Stimulated activated CD8-positive, alpha-beta memory T cell treated with anti-CD3 and anti-CD28 coated beads, Interleukin-4, amount 100 ng/mL, for 1 hour (primary cell): ENCODE measurements at places on chromosomes 1 and 21.

- no peak for DNase-seq
These were observed 1222.1 kb upstream of the NCAM2 start for GRCh38 chr21:19776076-19776475.

GRCh38 chr1:30250338-30250983 is 472.9 kb downstream of the MATN1 start:
- DNase-seq, result no peak

DNA sequence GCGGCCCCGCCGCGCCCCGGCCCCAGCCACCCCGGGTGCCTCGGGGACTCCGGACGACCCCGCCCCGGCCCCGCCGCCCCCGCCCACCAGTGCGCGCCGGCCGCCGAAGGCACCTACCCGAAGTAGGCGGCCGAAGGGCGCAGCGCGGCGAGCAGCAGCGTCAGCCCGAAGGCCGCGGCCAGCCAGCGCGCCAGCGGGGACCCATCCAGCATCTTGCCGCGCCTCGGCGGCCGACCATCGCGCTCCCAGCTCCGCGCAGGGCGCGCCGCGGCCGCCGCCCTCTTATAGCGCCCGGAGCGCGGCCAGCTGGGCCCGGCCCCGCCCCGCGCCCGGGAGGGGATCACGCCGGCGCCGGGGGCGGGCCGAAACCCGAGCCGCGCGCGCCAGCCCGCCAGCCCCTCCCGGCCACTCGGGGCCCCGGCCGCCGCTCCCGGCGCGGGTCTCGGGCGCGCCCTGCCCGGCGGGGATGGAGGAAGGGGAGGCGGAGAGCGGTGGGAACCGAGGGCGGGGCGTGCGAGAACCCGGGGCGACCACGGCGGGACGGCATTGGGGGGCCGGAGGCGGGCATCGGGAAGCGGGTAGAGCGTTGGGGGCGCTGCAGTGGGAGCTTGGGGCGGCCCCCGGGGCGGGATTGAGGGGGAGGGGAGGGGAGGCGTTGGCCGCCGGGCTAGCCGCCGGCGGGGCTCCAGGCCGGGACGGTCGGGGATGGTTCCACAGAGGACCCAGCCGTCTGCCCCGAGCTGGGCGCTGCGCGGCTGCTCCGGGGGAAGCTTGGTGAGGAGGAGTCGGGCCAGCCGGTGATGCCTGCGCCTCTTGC is at the start of gene WNT9A:
Gene WNT9A (minus strand): TSS at position 257 of the 817 bp plus-strand sequence. CDS start 45 bp downstream, at position 212.
- no peak for DNase-seq

GRCh38 chr1:162560303-162561036 is 1.1 kb upstream of the UAP1 start:
- no peak for DNase-seq

- no peak for DNase-seq
These were observed 18.1 kb upstream of the ECE1 start for GRCh38 chr1:21308330-21308729.

DNA sequence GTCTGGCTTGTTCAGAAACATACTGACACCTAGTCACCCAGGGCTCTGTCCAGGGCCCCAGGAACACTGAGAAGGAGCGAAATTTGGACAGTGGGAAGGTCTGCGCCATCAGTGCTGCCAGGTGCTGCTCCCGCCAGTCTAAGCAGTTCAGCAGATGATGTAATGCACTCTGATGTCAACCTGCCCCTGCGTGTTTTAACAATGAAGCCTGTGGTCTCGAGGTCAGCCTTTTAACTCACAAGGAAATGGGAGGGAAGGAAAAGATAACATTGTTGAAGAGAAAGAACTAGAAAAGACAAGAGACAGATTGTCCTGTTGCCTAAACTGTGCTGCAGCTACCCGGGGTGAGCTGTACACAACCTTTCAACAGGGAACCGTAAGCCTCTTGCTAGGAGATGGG is 126.6 kb upstream of the IFFO2 start:
- DNase-seq, result no peak

- no peak for DNase-seq
These were observed 23.8 kb upstream of the KIF26B start for GRCh38 chr1:245131026-245131393.

DNA sequence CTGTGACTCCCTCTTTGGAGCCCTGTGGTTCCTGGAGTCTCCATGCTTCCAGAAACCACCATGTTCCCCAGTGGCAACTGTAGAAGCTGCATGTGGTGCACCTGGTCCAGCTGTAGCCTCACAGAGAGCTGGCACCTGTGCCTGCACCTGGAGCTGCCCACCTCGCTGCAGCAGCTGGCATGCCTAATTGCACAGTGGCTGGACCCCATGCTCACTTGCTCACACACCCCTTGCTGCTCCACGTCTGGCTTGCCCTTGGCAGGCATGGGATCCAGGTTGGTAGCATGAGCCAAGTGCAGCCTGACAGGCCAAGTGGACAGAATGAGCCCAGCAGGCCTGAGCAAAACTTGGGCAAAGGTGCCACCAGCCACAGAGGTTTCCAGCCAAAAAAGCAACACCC is 680.1 kb downstream of the MATN1 start:
- no peak for DNase-seq

GRCh38 chr1:117824616-117825015 is 104.8 kb downstream of the GDAP2 start:
- no peak for DNase-seq

DNA sequence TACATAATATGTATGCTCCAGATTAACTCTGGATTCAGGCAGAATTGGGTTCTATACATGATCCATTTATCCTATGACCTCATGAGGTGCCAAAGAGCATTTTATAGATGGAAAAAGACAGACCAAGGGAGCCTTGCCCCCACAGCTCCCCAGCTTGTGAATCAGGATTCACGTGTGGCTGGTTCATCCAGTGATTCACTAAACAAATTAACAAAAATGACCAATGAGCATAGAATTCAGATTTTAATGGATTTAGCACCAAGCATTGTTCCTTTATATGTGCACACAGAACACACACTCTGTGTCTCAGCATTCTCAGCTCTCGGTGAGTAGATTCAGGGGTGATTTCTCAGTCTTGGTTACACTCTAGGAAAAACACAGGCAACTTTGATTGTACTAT is 51.7 kb upstream of the BARHL2 start:
- no peak for DNase-seq

GRCh38 chr1:234660536-234661316 is 50.7 kb upstream of the IRF2BP2 start:
- DNase-seq, result no peak

DNA sequence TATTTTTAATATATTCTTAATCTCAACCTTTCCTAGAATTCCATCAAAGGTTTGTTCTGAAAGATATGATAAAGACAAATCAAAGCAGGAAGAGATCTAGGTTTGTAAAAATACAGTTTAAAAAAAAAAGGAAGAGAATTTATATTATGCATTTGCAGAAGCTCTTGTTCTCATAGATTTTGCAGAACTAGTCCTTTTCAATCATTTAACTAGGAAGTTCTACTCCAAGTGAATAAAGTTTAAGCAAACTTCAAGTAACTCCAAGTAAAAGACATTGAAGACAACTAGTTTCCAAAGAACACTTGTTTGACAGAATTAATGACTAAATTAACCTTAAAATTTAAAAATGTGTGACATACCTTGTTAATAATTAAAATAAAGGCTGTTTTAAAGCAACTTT is 55.9 kb downstream of the HNRNPR start:
- no peak for DNase-seq

GRCh38 chr1:41615316-41615715 is 130.8 kb upstream of the EDN2 start:
- DNase-seq, result no peak

GRCh38 chr1:112251766-112252506 is 144.1 kb upstream of the CTTNBP2NL start:
- DNase-seq, result no peak

- no peak for DNase-seq
These were observed 59.8 kb upstream of the KCNK2 start for GRCh38 chr1:215022741-215023141.

DNA sequence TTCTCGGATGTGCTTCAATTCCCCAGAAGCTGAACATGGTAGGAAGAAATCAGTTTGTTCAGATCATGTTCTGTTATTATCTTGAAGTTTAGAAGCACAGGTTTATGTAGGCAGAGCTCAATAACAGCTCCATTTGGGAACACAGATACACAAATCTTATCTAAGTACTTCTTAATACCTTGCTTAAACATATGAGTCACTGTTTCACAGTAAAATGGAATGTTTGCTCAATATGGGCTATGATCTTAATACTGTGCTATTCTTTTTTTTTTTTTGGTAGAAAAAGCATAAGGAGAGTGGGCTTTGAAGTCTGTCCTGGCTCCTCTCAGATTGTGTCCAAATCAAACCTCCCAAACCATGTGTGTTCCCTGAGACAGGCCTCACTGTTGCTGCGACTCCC is 13.4 kb downstream of the PROK1 start:
- no peak for DNase-seq

DNA sequence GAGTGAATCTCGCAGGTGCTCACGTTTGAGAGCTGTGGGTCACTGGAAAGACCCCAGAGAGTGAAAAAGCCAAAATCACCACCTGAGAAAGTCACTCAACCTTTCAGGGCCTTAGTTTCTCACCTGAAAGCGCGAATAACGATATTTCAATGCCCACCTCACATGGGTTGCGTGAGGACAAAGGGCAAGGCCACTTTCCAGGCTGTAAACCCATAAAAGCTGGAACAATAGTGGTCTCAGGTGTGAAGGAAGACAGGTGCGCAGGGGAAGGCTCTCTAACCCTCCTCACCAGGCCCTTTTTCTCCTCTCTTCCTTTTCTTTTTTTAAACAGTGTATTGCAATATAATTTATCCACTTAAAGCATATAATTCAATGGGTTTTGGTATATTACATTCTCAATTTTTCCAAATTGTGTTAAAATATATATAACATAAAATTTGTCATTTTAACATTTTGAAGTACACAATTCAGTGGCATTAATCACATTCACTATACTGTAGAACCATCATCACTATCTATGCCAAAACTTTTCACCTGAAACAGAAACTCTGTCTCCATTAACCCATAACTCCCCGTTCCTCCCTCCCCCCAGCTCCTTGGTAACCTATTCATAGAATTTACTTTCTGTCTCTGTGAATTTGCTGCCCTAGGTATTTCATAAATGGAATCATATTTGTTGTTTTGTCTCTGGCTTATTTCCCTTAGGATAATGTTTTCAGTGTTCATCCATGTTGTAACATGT is 118.4 kb upstream of the TNR start:
- DNase-seq, result no peak

DNA sequence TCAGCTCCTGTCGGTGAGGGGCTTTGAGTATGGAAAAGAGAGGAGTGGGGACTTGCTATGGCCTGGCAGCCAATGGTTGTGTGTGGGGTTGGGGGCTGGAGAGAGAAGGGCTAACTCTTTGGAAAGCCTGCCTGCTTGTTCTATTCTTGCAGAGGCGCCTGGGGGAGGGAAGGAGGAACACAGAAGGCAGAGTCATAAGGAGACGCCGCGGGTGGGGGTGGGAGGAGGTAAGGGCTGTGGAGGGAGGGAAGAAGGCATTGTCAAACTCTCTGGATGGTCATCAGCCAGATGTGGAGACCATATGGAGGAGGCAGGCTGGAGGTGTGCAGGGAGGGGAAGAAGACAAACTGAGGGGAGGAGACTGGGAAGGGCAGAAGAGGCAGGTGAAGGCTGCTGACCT is 70.0 kb downstream of the PLXNA2 start:
- DNase-seq, result no peak

DNA sequence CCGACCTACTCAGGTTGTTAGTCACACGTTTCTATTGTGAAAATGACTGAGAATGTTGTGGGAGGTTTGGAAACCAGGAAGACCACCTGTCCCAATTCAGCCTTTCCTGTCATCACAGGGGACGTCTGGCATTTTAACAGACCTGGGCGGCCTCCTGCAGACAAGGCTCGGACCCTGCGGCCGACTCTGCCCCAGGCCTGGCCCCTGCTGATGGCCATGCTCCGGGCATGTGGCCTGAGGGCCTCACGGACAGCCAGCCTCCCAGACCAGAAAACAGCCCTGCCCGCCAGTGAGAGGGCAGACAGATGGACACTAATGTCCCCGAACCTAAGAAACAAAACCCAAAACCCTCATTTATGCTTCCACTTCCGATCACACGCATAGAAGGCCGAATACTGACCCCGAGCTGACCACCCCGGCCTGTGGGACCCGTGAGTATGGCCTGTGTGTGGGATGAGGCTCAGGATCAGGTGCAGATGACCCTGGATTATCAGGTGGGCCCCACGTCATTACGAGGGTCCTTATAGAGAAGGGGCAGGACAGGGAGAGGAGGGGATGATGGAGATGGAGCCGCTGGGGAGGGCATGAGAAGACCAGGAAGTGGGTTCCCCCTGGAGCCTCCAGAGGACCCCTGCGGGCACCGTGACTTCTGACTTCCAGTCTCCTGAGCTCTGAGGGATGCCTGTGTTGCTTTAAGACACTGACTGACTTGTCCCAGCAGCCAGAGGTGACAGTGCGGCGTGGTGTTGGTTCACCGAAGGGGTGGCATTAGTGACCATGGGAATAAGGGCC is 9.6 kb downstream of the COL18A1 start:
- no peak for DNase-seq

- no peak for DNase-seq
These were observed 74.5 kb downstream of the MRPS6 start for GRCh38 chr21:34147792-34148418.

GRCh38 chr21:42512346-42513034 is 1.2 kb upstream of the SLC37A1 start:
- DNase-seq, result no peak

GRCh38 chr21:15028186-15028585 is 36.6 kb downstream of the NRIP1 start:
- no peak for DNase-seq

DNA sequence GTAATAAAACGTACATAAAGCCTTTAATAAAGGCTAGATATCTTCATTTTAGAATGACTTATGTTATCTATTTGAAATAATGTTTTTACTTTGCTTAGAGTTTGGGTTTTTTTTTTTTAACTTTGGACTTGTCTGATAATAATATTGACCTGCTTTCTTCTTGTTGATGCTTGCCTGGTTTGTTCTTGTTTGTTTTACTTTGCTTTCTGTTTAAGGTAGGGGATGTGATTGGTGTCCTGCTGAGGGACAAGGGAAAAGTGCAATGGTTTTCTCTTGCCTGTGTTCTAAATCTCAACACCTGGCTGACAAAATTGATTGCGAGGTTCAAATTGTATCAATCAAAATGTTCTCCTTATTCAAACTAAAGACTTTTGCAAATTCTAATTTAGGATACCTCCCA is 2.2 kb upstream of the FH start:
- no peak for DNase-seq

- DNase-seq, result no peak
These were observed 86.9 kb downstream of the KCNJ15 start for GRCh38 chr21:38343691-38344090.

- no peak for DNase-seq
These were observed 2.4 kb downstream of the PLPPR4 start for GRCh38 chr1:99266726-99267125.
